ENCODE measurements at places on chromosomes 11 and 22.
A peak's percentile ranks its signal among the peaks of the same experiment; 100 is the strongest.

GRCh38 chr11:1299621-1300020 is 9.8 kb downstream of the TOLLIP start:
- DNase-seq = no peak

DNA sequence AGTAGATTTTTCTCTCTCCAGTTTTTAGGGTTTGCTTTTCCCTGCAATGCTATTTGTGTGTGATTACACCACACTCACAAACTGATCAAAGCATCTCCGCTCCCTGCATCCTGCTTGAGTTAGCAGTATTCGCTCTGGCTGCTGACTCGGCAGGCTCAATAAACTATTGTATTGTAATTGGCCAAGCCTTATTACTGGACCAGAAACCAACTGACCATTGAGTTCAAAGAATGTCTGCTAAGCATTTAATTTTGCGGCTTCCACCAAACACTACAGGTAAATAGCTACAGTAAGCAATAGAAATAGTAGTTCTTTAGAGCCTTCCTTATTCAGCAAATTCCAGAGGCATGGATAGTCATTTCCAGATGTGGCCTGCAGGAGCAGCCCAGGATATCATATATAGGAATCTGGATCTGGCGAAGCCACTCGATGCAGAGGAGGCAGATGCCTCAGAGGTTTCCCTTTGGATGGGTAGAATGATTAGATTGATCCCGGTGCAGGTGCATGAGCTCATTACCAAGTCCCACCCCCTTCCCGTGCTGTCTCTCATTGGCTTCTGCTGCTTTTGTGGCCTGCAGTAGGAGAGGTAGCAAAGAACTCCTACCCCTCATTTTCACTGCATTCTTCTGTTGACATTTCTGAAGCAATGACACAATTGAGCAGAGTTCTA is 77.3 kb downstream of the COMMD9 start:
- DNase-seq = no peak

DNA sequence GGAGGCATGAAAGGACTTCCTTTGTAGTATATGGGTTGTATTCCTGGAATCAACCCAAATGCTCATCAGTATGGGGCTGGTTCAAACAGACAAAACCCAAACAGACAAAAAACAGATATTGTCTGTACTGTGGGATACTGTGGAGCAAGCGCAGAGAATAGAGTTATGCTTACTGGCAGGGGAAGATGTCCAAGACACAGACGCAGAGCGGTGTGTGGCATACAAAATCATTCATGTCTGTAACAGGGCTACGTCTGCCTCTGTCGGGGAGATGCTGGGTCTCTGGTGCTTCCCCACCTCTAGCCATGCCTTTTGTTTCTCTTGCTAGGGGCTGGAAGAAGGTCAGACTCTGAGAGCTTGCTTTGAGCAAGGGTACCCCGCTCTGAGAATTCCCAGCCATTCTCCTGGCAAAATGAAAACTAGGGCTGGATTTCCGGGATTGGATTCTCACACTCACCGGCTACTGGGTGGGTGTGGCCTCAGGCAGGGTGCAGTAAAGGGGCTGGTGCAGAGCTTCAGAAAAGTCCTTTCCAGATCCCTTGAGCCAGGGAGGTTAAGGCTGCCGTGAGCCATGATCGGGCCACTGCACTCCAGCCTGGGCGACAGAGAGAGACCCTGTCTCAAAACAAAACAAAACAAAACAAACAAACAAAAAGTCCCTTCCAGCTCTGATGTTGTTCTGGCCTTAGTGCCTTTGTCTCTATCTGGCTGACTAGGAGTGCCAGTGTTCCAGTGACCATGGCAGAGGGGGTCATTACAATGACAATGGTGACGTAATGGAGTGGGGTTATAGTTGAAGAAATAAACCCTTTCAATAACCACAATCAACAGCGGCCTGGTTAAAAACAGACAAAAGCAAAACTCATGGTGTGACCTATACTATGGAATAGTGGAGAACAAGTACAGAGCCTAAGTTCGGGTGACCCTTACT is 2.9 kb upstream of the ABCC8 start:
- DNase-seq = peak; percentile 31

GRCh38 chr11:75562836-75563484 is 907 bp downstream of the SERPINH1 start:
- peak; percentile 18 for DNase-seq

DNA sequence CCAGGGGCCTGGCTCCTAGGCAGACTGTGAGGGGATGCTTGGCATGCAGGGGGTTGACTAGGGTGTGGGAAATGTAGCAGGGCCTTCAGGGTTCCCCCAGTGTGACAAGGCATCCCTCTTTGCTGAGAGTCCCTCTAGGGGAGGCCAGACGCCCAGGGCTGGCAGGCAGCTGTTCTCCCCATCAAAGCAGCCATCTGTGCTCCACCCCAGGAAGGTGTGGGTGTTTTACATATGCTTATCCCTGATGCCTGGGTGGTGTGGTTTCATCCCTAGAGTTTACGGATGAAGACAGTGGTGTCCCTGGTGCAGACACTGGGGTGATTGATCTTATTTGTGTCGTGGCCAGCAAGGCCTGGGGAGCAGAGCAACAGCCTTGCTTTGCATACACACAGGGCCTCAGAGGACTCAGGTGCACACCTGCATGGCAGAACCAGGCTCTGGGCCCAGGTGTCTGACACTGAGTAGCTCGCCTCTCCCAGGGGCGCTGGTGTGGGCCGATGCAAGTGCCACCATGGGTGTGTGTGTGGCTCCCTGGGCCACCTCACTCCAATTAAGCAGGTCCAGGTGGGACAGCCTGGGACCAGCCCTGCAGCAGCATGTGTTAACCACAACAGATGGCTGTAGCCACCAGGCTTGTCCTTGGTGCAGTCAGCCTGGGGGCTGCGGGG is 74.2 kb downstream of the MED15 start:
- DNase-seq = no peak

GRCh38 chr11:32088117-32088941 is 2.5 kb upstream of the RCN1 start:
- DNase-seq = peak; percentile 81

GRCh38 chr11:101049123-101049522 is 80.5 kb downstream of the PGR start:
- DNase-seq = no peak

DNA sequence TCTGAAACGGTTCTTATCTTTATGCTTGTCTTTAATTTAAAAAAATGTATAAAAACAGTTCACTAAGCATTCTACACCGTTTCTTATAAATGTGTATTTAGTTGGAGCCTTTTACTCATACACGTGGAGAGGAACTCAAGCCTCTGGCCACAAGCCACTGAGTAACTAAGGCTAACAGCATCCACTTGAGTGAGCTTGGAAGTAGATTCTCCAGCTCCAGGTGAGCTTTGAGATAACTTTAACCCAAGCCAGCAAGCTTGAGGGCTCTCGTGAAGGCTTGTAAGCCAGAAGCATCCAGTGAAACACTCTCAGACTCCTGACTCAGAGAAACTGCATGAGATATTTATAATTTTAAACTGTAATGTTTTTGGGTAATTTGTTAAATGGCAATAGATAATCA is 82.6 kb downstream of the ARHGAP20 start:
- DNase-seq = no peak

- DNase-seq = peak; percentile 11
These were observed 68.2 kb downstream of the EMSY start for GRCh38 chr11:76512851-76513653.

GRCh38 chr11:34616086-34616485 is 4.8 kb upstream of the EHF start:
- no peak for DNase-seq

GRCh38 chr11:56340289-56340688 is 5.5 kb upstream of the OR8K1 start:
- no peak for DNase-seq

- no peak for DNase-seq
These were observed 50.9 kb downstream of the APOL1 start for GRCh38 chr22:36303874-36304273.

DNA sequence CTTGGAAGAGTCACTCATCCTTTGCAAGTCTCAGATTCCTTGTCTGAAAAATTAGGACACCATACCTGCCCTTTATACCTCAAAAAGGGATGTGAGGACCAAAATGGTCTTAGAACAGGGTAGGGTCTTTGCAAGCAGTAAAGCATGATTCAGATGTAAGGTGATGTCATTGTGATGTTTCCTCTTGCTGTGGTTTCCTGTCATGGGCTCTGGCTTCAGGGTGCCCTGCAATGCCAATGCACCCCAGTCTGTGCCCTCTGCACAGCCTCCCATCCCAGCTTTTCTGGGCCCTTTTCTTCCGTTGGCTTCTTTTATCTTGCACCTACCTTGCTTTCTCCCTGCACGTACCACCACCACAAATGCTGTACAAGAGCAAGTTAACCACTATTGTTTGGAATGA is 87.8 kb upstream of the NNMT start:
- no peak for DNase-seq

DNA sequence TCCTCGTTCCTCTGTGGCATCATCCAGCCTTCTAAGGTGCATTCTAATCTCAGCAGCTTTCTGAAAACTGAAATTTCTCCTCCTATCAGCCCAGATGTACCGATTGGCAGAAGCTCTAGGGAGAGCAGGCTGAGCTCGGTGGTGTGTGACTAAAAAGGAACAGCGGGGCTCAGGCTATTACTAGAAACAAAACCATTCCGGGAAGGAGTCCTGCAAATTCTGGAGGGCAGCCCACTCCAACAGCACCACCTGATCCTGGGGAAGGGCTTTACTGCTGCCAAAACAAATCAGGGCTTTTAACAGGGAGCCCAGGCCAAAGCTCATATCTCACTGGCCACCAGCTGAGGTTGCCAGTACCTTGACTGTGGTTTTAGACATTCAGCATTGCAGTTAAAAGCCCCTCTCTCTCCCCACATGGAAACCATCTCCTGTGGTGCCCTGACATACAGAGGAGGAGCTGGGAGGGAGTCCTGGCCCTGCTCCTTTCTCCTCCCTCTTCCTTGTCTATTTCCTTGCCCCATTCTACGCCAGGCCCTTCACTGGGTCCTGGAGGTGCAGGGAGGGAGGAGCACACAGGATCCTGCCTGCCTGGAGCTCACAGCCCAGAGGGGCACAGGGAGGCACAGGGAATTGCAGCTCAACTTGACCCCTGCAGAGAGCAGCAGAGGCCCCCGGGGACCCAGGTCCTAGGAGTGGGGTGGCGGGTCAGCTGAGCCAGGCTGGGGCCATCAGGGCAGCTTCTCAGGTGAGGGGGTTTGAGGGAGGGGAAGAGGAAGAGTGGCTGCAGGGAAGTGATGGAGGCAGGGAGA is 889 bp downstream of the PLAAT4 start:
- peak; percentile 28 for DNase-seq

DNA sequence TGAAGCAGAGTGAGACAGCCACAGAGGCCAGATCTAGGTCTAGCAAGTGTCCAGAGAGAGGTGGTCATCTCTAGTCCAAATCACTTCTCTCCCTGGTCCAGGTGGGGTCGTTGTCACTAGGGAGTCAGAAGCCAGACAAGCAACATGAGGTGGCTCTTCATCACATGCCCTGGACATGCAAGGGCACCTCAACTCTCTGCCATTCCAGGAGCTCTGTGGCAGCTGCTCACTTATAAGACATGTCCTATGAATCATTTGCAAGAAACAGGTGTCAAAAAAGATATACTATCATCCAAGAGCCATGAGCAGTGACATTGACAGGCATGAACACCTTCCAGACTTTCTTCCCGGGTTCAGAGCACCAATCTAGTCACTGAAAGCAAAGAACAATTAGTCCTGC is 130.8 kb downstream of the GALNT18 start:
- no peak for DNase-seq

GRCh38 chr22:47933226-47933625 is 1170.8 kb downstream of the TBC1D22A start:
- DNase-seq = no peak

GRCh38 chr11:20353829-20354434 is 9.6 kb upstream of the HTATIP2 start:
- no peak for DNase-seq

GRCh38 chr11:8697054-8697453 is 14.5 kb downstream of the RPL27A start:
- no peak for DNase-seq

- DNase-seq = no peak
These were observed 162.0 kb upstream of the SORL1-AS1 start for GRCh38 chr11:121614636-121615240.

- no peak for DNase-seq
These were observed 81.4 kb downstream of the CDKN1C start for GRCh38 chr11:2804189-2804588.

DNA sequence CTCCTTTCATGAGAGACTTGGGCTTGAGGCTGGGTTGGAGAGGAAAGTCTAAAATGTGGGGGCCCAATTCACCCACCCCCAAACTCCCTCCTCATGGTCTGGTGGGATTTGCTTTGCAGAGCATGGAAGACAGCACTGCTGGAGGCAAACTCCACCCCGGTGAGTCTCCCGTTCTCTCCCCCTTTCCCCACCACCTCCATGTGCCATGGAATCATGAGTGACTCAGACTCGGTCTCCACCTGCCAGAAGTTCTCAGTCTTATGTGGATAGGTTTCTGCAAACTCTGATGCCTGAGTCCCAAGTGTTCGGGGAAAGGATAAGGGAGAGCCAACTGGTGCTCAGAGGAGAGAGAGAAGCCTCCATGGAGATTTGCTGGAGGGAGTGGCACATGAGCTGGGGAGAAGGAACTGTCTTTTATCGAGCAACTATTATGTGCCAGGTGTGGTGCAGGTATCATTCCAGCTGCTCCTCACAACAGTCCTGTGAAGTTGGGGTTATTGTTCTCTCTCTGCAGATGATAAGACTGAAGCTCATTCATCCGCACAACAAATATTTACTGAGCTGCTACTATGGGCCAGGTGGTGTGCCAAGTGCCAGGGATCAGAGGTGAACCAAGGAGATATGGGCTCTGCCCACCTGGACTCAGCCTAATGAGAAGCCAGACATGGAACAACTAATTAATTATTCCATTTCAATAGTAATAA is 6.6 kb downstream of the PLEKHB1 start:
- DNase-seq = no peak

DNA sequence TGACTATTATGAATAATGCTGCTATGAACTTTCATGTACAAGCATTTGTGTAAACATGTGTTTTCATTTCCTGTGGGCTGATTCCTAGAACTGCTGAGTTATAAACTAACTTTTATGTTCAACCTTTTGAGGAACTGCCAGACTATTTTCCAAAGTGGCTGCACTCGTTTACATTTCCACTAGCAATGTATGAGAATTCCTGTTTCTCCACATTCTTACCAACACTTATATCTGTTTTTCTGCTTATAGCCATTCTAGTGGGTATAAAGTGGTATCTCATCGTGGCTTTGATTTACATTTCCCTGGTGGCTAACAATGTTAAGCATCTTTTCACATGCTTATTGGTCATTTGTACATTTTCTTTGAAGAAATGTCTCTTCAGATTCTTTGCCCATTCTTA is 35.2 kb upstream of the SCUBE2 start:
- no peak for DNase-seq

- no peak for DNase-seq
These were observed 3.3 kb downstream of the GDPD5 start for GRCh38 chr11:75522286-75523044.

DNA sequence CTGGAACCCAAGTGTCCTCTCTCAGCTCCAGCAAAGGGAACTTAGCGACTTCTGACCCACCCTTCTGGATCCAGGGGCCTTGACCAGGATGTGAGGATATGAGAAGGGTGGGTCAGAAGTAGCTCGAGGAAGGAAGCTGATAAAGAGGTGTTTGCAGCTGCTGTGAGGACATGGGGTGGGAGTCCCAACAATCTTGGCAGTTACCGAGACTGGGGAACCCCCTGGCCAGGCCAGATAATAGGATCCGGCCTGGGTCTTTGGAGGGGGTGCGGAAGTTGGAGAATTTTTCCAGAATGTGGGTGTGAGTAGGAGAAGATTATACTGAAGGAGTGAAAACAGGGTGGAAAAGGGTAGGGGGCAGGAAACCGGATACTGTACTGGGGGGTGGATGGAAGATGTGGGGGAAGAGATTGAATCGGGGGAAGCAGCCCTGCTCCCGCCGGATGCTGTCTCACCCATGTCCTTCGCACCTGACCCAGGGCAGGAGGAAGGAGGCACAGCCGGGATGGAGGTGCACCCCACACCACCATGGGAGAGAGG is 2.8 kb upstream of the MCAM start:
- no peak for DNase-seq

Data from Caki2 (cell line).